CD4-positive, alpha-beta T cell (primary cell): ENCODE measurements at places on chromosomes 2 and 18. TPM values are rescaled to one million over a fixed set of nuclear protein-coding genes. Genes with fewer than 3 reads are reported as not detected.
A peak's percentile ranks its signal among the peaks of the same experiment; 100 is the strongest.

GRCh38 chr2:168934826-168935225 lies 33.7 kb downstream of the G6PC2 start:
- H3K4me3 ChIP-seq, result no peak overlapping the region
- no peaks in the 10 kb centered on the region for H3K36me3 ChIP-seq
- DNase-seq, result no peak
- H3K27ac ChIP-seq, result no peak overlapping the region
- H3K27me3 ChIP-seq, result no peaks in the 10 kb centered on the region
- no peaks in the 10 kb centered on the region for H3K4me1 ChIP-seq

- H3K27ac ChIP-seq, result no peak overlapping the region
- no peaks in the 10 kb centered on the region for H3K27me3 ChIP-seq
- no peak overlapping the region for H3K4me3 ChIP-seq
- peaks cover 13% of the 10 kb centered on the region for H3K4me1 ChIP-seq
Observed at GRCh38 chr18:23716516-23716915, 27.3 kb downstream of the LAMA3 start.

XRCC5 gene
- 129 TPM for total RNA-seq

- no peaks in the 10 kb centered on the region for H3K27me3 ChIP-seq
- no peak overlapping the region for H3K27ac ChIP-seq
- H3K4me1 ChIP-seq, result peaks cover 34% of the 10 kb centered on the region
- peak overlapping the region; percentile 60 for H3K4me3 ChIP-seq
Observed at GRCh38 chr2:24491542-24492420, 727 bp downstream of the NCOA1 start.

- H3K27me3 ChIP-seq, result no peaks in the 10 kb centered on the region
- H3K36me3 ChIP-seq, result peaks cover 8% of the 10 kb centered on the region
- H3K4me1 ChIP-seq, result peaks cover 73% of the 10 kb centered on the region
- no peak overlapping the region for H3K27ac ChIP-seq
- no peak for DNase-seq
Observed at GRCh38 chr2:240627736-240628506, 2.6 kb downstream of the GPR35 start.

DNA sequence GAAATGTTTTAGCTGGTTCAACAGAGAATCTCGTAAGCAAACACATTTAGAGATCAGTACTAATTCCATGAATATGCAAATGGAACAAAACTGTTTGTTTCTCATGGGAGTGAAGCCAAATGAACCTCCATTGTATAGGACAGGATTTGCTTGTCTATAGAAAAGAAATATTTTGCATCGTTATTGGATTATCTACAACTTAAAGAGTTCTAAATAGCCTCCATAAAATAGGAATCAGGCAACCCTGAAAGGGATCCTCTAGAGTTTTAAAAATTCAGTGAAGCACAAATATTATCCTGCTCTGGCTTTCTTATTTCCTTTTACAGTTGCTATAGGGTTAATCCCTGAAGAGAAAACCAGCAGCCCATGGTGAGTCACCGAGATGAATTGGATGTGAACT lies 378.4 kb upstream of the NRXN1 start:
- H3K4me3 ChIP-seq, result no peak overlapping the region
- H3K4me1 ChIP-seq, result no peaks in the 10 kb centered on the region
- H3K36me3 ChIP-seq, result no peaks in the 10 kb centered on the region
- no peak overlapping the region for H3K27ac ChIP-seq
- DNase-seq, result no peak

GRCh38 chr2:20304411-20304810 lies 46.2 kb downstream of the PUM2 start:
- H3K4me3 ChIP-seq, result no peak overlapping the region
- no peaks in the 10 kb centered on the region for H3K4me1 ChIP-seq
- no peaks in the 10 kb centered on the region for H3K27me3 ChIP-seq
- peaks cover 73% of the 10 kb centered on the region for H3K36me3 ChIP-seq
- no peak overlapping the region for H3K27ac ChIP-seq

ANKRD53 gene
- 1.2 TPM for total RNA-seq

GRCh38 chr2:69020496-69021426 lies 7.8 kb downstream of the ANTXR1 start:
- no peaks in the 10 kb centered on the region for H3K36me3 ChIP-seq
- H3K27me3 ChIP-seq, result peaks cover 32% of the 10 kb centered on the region
- H3K4me1 ChIP-seq, result no peaks in the 10 kb centered on the region
- H3K27ac ChIP-seq, result no peak overlapping the region

- peaks cover 17% of the 10 kb centered on the region for H3K4me1 ChIP-seq
- DNase-seq, result no peak
- H3K4me3 ChIP-seq, result no peak overlapping the region
- no peaks in the 10 kb centered on the region for H3K36me3 ChIP-seq
- H3K27ac ChIP-seq, result no peak overlapping the region
- H3K27me3 ChIP-seq, result no peaks in the 10 kb centered on the region
Observed at GRCh38 chr2:113238871-113239839, 39.6 kb downstream of the PAX8 start.

DNA sequence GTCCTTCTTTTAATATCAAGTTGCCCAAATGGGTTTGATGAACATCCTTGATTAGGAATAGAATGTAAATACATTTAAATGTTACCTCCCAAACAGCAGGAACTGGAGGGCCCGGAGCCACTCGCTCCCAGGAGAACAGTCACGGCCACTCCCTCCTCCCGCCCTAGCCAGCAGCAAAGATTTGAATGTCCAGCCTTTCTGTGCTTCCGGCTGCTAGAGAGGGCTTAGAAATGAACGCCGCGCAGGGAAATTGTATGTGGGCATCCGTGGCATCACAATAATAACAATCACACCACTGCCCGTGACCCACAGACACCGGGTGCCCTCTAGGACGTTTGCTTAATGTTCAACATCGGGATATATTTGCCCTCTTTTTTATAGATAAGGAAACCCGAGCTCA lies 164.9 kb upstream of the SALL3 start:
- H3K27me3 ChIP-seq, result peaks cover 8% of the 10 kb centered on the region
- DNase-seq, result no peak
- H3K27ac ChIP-seq, result no peak overlapping the region
- no peaks in the 10 kb centered on the region for H3K36me3 ChIP-seq

DNA sequence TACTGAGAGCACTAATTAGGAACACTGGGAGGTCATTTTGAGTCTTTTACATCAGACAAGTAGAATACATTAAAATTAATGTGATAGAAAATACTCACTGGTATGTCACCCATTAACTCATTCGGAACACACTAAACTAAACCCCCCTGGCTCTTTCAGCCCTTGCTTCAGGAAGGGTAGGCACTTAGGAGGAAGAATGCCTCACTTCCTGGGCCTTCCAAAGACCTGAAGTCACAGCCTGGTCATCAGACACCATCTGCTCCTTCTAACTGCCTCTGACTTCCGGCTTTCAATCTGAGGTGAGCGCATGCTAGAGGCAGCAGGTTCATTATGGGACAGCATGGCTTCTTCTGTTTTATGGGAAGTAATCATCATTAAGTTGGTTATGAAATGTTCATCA lies 451.4 kb downstream of the PID1 start:
- no peaks in the 10 kb centered on the region for H3K36me3 ChIP-seq
- no peaks in the 10 kb centered on the region for H3K4me1 ChIP-seq
- no peak for DNase-seq

DNA sequence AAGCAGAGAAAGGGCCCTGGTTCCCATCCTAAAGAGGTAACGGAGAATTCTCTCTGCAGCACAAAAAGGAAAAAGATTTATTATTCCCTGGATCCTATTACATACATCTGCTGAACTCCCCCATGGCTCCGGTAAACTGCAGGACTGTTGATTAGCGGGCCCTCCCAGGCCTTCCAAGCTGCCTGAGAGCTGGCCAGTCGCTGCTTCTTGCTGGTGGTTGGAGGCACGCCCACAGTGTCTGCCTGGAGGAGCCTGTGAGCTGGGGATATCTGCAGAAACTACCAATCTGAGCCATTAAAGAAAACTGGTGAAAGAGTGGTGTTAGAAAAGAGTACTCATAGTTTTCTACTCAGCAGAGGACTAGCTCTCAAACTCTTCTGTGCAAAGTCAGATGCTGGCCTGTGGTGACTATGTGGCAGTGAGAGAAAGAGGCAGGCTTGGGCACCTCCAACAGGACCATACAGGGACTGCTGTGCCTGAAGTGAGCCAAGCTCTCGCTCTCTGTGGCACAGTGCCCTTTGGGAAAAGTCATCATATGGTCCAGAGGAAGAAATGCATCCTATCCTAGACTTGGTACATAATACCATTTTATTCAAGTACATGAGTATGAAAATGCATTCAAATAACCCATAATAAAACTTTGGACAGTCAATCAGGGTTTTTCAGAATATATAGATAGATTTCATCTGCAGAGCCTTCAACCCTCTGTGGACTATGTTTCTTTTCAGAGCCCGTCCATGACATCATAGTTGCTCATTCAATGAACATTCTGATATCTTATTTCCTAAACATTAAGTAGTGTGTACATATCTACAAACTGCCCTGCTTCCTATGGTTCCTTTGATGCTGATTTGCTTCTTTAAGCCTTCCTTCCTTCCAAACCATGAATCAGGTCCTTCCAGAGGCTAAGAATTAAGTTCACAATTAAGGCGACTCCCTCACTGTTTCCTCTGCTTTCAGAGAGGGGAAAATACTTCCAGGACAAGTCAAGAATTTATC lies 242.0 kb upstream of the LYPD1 start:
- no peaks in the 10 kb centered on the region for H3K4me1 ChIP-seq
- no peak overlapping the region for H3K4me3 ChIP-seq
- H3K36me3 ChIP-seq, result no peaks in the 10 kb centered on the region
- DNase-seq, result no peak
- H3K27me3 ChIP-seq, result no peaks in the 10 kb centered on the region

- DNase-seq, result no peak
- H3K36me3 ChIP-seq, result no peaks in the 10 kb centered on the region
- no peaks in the 10 kb centered on the region for H3K27me3 ChIP-seq
- no peak overlapping the region for H3K27ac ChIP-seq
Observed at GRCh38 chr18:10215446-10215845, 239.0 kb upstream of the APCDD1 start.

DNA sequence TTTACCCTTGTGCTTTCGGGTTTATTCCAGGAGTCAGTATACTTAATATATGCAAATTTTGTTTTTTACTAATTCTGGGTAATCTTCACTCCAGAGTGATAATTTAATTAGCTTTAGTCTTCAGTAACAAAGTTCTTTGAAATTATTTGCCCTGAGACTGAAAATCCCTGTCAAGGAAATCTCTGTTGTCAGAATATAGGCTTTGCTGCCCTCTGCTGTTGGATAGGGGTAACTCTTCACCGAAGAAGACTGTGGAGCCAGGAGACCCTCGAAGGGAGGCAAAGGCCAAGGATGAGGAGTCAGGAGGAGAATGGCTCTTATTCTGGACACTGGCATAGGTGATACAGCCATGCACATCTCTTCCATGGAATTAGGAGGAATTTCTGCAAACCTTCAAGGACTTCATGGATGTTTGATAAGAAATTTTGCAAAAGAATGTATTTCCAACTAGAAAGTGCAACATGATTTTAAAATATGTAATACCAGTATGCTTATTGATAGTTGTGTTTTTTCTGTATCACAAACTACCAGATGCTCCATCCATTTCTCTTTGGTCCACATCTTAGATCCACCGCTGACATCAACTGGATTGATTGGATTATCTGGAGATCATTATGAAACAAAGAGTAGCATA lies 182.3 kb downstream of the RDH14 start:
- H3K4me1 ChIP-seq, result peaks cover 2% of the 10 kb centered on the region
- no peak overlapping the region for H3K4me3 ChIP-seq
- H3K36me3 ChIP-seq, result no peaks in the 10 kb centered on the region
- no peak for DNase-seq
- no peaks in the 10 kb centered on the region for H3K27me3 ChIP-seq
